ENCODE measurements at places on chromosomes 3 and 15. TPM values are rescaled to one million over a fixed set of nuclear protein-coding genes. Genes with fewer than 3 reads are reported as not detected.
A peak's percentile ranks its signal among the peaks of the same experiment; 100 is the strongest.

DNA sequence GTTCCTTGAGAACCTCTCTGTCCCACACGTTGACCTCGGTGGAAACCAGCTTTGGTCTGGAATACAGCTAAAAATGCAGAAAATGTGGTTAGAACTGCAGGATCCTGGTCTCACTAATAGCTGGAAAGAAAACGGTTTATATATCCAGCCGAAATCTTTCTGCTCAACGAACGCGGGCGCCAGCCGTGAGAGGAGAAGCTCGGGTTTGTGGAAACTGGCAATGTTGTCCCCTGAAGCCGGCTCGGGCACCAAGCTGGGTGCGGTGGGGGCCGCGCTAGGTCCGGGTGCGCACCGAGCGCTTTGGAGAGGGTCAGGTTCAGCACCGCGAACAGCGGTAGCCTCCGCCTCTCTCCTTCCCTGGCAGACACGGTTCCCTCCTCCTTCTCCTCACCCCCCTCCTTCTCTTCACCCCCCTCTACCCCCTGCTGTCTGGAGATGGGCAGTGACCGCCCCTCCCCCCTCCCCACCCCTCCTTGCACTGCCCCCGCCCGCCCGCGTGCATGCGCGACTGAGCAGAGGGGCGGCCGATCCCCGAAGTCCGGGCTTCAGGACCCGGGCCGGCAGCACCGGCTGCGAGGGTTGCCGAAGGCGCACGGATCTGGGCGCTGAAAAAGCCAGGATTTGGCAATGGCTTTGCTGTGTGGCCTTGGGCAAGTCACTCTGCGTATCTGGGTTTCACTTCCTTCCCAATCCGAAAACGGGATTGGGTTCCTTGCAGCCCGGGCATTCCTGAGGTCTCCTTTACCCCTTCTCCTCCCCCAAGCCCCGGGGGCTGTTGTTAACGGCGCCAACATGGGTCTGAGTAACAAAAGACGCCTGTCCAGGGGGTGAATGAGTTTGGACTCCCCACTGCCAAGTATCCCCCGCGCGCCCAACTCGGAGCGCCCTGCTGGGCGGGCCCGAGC lies at the start of gene SKOR1:
SKOR1 (plus strand) TSS at position 534 of the 905 bp plus-strand sequence; CDS start at position 628, 94 bp downstream.
- peak; percentile 51 for DNase-seq

GRCh38 chr3:171456765-171457606 lies 3.2 kb downstream of the TNIK start:
- DNase-seq = no peak

GRCh38 chr15:33022629-33023028 lies 171.9 kb downstream of the FMN1 start:
- DNase-seq = no peak

GRCh38 chr15:88118035-88118434 lies 138.5 kb downstream of the NTRK3 start:
- no peak for DNase-seq

FETUB gene
- not detected for total RNA-seq

- no peak for DNase-seq
Measured at GRCh38 chr3:25412269-25412668, 15.8 kb upstream of the RARB start.

Measured in B cell (primary cell).